Endothelial cell of coronary artery (primary cell): ENCODE measurements at places on chromosomes 6 and 20. TPM values are rescaled to one million over a fixed set of nuclear protein-coding genes. Genes with fewer than 3 reads are reported as not detected.

Gene CST4
- not detected in 2 replicates for total RNA-seq

Gene ZNF512B
- 9.9 and 10.3 TPM in 2 replicates for total RNA-seq

Gene RNASET2
- 6.5 and 14.9 TPM in 2 replicates for total RNA-seq

Gene B3GALT4
- total RNA-seq, result 2.1 and 3.3 TPM in 2 replicates

Gene TRAPPC3L
- 0.09 TPM in 2 replicates for total RNA-seq

Gene SPINT4
- not detected in 2 replicates for total RNA-seq

Gene YTHDF1
- total RNA-seq, result 19.6 and 25.6 TPM in 2 replicates

Gene MUCL3
- total RNA-seq, result not detected in 2 replicates

Gene PXDC1
- 69.3 and 87.6 TPM in 2 replicates for total RNA-seq

Gene CYP24A1
- total RNA-seq, result not detected in 2 replicates

Gene SLC22A1
- 0.19 TPM in 1 of 2 replicates, not detected in the other for total RNA-seq

Gene SSTR4
- not detected in 2 replicates for total RNA-seq

Gene KCNG1
- total RNA-seq, result 6.0 and 8.6 TPM in 2 replicates

Gene FKBP1C
- total RNA-seq, result 0.28 and 1.6 TPM in 2 replicates

Gene EBF4
- 0.99 and 2.9 TPM in 2 replicates for total RNA-seq

Gene SOX18
- 16.0 and 23.7 TPM in 2 replicates for total RNA-seq

Gene DDAH2
- total RNA-seq, result 82.0 and 106 TPM in 2 replicates

Gene FAM83C
- not detected in 2 replicates for total RNA-seq
